ENCODE measurements at places on chromosomes 6 and 20.

GRCh38 chr6:108944071-108944470 lies 95.8 kb downstream of the ARMC2 start:
- DNase-seq = no peak

DNA sequence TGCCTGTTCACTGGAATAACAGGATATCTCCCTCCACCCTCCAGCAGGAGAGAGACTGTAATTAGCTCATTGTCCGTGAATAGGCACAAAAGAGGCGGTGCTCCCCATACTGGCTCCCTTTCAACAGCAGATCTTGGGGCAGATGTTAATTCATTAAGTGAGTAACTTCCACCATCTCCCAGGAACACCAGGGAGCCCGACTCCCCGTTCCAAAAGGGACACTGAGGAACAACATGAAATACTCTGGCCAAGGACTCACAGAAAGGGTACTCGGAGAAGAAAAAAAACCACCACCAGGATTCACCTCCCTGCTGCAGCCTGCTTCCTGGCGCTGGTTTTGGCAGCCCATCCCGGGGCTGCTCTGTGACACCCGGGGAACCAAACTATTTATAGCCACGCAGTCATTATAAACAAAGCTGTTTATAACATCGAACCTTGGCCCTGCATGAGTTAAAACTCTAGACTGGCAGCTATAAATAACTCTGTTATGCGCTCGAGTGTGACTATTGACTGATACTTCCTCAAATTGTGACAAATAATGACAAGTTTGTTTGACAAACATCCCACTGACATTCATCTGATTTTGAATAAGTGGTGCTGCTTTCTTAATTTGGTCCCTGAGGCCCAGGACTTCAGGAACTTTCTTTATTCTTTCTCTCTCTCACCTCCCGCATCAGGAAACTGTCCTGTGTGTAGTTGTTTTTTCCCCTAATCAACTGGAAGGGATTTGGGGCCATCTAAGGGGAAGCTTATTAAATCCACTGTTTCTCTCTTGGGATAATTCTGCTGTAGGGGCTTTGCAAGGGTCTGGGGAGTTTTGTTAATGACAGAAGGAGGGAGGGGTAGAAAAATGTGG lies 521.6 kb downstream of the CD83 start:
- no peak for DNase-seq

- no peak for DNase-seq
Observed at GRCh38 chr6:44563397-44563796, 175.9 kb downstream of the CDC5L start.

DNA sequence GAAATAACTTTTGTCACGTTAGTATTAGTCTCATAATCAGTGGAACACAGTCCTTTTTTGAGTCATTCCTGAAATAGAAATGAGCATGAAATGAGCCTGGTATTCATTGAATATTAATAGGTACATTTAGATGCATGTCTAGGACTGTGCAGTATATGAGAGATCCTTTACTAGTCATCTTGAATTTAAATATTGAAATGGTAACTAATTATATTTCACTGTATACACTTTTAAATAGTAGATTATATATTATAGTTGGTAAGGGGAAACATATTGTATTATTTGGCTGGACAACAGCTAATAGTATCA lies 59.4 kb downstream of the RSPO3 start:
- no peak for DNase-seq

DNA sequence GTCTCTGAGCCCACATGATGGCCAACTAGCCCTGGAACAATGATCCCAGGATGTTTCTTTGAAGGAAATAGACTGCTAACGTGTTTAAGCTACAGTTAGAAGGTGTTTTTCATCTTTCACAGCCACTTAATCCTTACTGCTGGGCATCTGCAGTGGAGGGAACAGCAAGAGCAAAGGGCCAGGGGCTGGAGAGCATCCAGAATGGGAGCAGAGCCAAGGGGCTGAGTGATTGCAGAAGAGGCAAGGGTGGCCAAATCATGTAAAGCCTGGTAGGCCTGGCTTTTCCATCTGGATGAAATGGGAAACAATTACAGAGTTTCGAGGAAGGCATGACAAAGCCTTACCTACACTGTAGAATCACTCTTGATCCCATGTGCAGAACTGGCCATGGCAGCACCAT lies 18.7 kb upstream of the LAMP5 start:
- no peak for DNase-seq

DNA sequence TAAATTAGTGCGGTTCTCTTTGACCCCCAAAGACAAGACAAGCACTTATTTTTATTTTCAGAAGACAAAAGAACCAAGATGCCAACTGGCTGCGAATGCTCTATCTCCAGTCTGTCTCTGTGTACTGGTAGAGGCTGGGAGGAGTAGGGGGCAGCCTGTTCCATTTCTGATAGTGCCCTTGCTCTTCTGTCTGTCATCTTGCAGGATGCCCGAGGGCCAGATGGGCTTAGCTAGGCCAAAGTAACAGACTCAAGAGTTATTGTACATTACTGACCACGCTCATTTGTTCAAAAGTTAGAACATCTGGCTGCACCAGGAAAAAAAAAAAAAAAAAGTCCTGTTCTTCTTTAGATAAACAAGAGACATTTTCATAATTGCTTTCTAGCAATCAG lies 198.1 kb upstream of the UST start:
- no peak for DNase-seq

DNA sequence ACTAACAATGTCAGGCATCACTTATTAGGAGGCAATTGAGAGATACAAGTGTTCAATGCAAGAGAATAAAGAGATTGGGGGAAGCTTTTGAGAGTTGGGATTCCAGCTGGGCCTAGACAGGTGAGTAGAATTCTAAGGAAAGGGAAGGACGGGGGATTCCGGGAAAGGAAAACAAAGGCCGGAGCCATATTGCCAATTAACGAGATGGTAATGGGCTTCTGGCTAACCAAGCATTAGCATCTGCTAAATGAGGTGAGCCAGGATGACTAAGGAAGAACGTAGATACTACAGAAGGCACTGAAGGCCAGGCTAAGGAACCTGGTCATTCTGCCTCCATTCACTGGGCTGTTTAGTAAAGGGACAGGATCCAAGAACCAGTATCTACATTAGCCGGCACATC lies 10.5 kb downstream of the FYN start:
- DNase-seq = no peak

DNA sequence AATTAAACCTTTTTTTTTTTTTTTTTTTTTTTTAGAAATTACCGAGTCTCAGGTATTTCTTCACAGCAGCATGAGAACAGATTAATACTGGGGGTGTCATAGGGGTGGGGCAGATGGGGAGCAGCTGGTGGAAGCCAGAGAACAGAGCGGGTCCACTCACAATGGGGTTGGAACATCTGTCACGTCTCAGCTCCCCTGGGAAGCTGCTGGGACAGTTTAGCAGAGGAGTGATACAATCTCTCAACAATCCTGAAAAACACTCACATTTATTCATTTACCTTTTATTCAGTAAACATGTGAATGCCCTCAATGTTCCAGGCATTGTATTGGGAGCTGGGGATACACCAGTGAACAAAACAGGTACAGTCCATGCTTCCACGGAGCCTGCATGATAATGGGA lies 162.2 kb downstream of the SMOC2 start:
- DNase-seq = no peak

DNA sequence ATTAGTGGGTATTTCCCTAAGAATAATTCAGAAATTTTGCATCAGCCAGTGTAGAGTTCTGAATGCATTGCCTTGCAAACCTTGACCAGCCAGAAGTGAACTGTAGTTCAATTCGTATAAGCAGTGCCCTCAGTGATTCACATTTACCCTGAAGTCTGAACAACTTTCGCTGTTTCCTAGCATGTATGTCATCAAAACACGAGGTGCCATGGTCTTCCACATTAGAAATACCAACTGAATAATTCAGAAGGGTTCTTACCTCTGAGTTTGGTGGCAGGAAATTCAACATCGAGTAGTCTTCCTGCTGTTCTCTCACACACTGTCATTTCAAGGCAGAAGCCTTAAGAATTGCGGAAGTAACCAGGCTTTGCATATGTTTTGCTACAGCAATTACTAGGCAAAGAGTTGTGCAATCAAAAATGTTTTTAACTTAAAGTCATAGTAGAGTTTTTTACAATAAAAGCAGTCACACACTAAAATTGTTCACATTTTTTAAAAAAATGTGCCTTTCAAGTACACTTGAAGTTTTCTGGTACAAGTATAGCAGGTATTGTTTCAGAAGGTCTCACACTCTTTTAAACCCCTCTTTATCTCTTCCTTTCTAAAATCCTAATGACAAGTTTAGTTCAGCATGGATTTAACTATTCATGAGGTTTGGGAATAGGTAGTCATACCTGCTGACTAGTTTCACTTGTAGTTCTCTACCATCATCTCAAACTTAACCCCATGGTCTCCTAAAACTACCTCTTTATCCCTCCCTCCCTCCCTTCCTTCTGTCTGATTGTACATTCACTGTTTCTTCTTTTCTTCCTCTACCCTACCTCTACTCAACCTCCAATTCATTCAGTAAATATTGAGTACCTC lies 118.3 kb downstream of the STXBP5 start:
- DNase-seq = no peak

Measured in stimulated activated CD4-positive, alpha-beta T cell treated with anti-CD3 and anti-CD28 coated beads, TNF-alpha, amount 100 ng/mL, for 24 hours (primary cell).